ENCODE measurements at places on chromosomes 16 and 17.

- DNase-seq: no peak
Measured at GRCh38 chr17:59769887-59770286, 62.4 kb downstream of the VMP1 start.

- no peak for DNase-seq
Measured at GRCh38 chr16:1550069-1550468, 16.6 kb downstream of the TMEM204 start.

GRCh38 chr17:49063652-49064051 is 66.5 kb downstream of the IGF2BP1 start:
- DNase-seq: no peak

DNA sequence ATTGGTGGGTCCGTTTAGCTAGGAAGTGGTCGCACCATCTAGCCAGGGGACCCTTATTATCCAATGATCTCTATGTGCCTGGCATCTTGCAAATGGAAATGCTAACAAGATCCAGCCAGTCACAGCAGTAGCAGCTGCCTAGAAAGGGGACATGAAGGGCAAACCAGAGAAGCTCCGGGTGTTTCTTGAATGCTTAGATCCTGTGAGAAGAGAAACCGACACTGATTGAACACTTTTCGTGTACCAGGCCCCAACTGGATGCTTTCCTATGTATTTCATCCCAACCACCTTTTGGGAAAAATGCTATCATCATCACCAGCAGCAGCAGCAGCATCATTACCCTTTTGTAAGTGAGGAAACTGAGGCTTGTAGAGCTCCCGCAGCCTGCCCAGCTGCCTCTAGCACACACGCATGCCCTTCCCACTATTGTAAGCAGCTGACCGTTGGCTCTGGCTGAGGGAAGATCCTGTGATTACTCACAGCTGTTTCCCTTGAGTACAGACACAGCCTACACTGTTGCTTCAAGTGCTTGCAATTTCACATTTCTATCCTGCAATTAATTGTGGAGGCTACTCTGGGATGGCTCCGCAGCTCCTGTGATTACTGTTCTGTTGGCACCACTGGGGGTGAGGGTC is 180.7 kb upstream of the CACNG5 start:
- DNase-seq: no peak

GRCh38 chr16:74562117-74562516 is 44.8 kb downstream of the GLG1 start:
- no peak for DNase-seq

GRCh38 chr17:69175625-69176456 is 34.1 kb upstream of the ABCA6 start:
- no peak for DNase-seq

DNA sequence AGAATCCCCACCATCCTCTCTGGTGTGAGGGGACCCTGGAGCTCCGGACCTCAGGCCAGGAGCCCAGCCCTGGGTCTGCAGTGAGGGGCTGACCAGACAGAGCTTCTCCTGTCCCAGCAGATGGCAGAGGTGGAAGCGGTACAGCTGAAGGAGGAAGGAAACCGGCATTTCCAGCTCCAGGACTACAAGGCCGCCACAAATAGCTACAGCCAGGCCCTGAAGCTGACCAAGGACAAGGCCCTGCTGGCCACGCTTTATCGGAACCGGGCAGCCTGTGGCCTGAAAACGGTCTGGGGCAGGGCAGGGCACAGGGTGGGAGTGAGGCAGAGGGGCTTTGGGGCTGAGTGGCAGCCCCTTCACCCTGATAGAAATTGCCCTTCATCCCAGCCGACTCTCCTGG is 527 bp downstream of the UNC45B start:
- no peak for DNase-seq

- DNase-seq: no peak
Measured at GRCh38 chr16:6663668-6664067, 669.0 kb upstream of the RBFOX1 start.

DNA sequence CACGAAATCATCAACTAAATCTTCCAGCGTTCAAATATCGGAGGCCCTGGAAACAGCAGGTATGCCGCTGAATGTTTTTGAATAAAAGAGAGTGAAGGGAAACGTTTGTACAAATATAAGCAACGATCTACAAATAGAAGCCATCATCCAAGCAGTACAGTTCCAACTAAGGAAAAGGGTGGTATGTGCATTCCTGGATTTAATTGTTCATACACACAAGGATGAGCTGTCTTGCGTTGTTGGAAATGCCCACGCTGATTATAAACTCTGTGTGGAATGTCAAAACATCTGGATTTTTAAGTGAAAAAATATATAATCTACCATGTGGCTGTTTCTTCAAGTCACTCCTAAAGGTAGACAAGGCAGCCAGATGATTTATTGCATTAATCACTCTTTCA is 191.8 kb upstream of the HSBP1 start:
- DNase-seq: no peak

DNA sequence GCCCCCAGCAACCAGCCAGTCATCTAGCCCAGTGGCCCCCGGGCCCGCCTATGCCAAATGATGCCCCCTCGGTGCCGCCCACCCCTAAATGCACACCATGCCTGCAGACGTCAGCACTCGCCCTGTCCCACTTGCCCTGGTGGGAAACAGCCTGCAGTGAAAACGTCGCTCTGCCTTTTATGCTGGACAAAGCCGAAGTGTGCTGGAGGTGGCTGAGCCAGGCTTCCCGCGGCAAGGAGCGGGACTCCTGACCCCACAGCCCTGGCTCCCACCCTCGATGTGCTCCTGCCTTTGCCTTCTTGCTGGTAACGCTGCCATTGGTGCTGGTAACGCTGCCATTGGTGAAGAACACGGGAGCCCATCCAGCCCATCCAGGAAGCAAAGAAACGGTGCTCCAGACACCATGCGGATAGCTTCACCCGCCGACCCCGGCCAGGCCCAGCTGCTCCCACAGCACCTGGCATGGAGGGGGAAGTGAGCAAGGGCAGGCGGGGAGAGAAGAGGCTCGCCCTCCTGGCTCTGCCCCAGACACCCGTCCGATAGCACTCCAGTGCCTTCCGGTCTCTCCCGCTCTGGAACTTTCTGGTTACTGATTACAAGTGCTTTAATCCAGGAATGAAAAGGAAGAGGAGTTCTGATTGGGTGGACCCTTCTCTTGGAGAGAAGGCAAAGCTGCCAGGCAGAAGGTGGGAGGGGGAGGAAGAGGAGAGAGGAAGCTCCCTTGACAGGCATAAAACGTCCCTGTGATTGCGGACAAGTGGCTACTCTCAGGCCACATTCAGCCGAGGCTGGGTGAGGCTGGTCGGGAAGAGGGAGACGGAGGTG is 4.0 kb upstream of the BAIAP2 start:
- DNase-seq: no peak

GRCh38 chr17:142876-143784 is 5.8 kb downstream of the SCGB1C2 start:
- no peak for DNase-seq

- DNase-seq: no peak
Measured at GRCh38 chr17:67431249-67432015, 54.4 kb downstream of the PITPNC1 start.

GRCh38 chr16:16095646-16096045 is 127.6 kb downstream of the ABCC6 start:
- DNase-seq: no peak

DNA sequence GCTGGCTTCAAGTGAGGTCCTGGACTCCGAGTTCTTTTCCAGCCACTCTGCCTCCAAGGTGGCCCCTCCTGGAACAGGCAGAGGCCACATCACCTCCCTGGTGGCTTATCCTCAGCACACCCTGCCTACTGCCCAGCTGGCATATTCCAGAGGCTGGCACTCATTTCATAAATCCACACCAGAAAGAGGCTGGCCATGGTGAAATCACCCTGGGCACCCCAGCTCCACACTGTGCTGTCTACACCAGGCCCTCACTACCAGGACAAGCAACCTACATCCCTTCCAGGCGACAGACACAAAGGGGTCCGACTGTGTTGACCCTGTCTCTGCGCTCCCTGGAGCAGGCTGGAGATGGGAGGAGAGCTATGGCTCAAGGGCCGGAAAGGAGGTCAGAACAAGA is 100.2 kb downstream of the C16orf78 start:
- no peak for DNase-seq

DNA sequence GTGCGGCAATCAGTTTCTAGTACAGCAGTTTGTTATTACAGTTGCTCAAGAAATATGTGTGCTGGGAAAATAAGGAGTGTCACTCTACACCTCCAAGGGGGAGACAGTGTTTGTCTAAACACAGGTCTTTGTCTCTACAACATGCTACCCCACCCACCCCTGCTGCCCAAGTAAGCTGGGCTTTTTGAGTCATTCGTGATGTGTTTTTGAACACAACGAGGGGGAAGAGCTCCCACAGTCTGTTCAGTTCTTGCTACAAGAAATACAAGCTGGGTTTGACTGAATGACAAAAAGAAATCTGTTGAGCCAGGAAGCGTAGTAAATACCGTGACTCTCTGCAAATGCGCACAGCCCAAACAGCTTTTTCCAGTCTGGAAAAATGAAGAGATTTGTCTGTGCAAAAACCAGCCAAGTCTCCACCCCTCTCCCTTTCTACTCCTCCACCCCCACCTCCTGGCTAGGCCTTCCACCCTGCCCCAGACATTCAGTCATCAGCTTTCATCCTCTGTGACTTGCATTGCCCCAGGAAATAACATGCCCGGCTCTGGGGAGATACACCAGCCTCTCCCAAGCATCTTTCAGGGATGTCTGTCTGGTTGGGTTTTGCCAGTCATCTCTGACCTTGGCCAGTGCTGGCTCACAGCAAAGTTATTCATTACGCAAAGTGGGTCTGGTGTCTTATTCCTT is 25.7 kb downstream of the CHD9 start:
- DNase-seq: no peak

DNA sequence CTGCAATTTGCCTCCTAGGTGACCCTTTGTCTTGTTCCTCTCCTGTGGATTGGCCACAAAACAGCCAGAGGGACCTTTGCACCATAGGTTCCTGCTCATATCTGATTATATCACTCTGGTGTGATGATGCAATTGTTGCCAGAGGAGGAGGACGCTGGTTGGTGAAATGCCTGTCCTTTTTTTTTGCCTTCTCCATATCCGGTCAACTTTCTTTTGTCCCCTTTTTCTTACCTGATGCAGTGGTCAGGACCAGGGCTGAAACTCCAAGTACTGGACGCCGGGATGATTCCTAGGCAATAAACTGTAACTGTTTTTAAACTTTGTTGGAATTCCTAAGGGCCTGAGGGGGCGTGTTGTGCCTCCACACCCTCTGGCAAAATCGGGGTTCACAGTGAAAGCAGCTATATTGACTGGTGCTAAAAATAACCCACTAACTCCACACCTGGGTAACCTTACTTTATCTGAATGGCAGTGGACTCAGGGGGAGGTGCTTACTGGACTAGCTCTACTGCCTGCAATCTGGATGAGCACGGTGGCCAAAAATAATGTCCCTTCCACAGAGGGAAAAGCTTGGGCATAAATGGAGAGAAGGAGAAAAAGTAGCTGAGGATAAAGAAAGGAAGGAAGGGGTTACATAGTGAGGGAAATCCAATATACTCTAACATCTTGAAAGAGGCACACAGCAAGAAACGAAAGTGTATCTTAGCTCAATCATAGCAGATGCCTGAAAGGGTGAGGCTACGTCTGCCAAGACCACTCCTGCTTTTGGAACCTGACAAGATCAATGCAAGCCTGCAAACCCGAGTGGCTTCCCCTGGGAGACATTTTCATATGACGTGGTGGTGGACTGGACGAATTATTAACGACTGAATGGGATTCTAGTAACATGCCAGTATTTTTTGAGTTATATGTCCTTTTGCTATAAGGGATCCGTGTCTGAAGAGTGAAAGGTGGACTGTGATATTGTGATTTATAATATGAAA is 28.4 kb upstream of the ZNF423 start:
- DNase-seq: no peak

GRCh38 chr16:75239542-75240122 is 11.8 kb downstream of the BCAR1 start:
- DNase-seq: no peak

- DNase-seq: no peak
Measured at GRCh38 chr17:73650140-73650539, 5.9 kb upstream of the SDK2 start.

DNA sequence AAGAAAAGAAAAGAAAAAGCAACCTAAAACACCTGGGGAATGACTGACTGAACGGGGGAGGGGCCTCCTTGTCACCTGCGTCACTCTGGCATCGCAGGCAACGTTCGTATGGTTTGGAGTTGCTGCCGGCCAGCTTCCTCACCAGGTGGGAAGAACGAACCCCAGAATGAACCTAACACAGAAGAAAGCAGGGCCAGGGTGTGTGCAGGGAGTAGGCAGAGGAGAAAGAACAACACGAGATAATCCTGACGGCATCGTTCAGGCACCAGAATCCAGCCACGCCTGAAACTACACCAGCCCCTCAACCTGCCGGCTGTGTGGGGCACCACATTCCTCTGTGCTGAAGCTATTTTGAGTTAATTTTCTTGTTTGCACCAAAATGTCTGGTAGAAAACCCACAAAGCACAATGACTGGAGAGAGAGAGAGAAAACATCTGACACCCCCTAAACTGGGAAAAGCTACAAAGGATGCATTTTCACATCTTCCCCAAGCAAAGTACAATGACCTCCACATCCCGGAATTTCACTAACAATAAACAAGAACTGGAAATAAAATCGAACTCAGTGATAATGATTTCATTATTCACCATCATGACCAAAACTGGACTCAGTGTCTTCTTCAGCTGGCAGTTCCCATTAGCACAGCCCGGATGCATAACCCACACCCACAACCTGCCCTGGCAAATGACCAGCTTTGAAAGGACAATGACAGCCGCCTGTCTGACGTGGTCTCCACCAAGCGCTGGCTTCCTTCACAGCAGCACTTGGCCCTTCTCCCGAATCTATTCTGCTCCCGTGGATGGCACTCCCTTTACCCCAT is 23.6 kb downstream of the RAB40B start:
- DNase-seq: no peak

GRCh38 chr17:29057361-29057760 is 14.4 kb downstream of the PIPOX start:
- DNase-seq: no peak

- no peak for DNase-seq
Measured at GRCh38 chr16:8391257-8391656, 199.1 kb downstream of the TMEM114 start.

GRCh38 chr16:72300892-72301291 is 128.9 kb upstream of the PMFBP1 start:
- no peak for DNase-seq

GRCh38 chr16:78593352-78593751 is 493.9 kb downstream of the WWOX start:
- no peak for DNase-seq

- no peak for DNase-seq
Measured at GRCh38 chr16:85134076-85134788, 22.0 kb upstream of the CIBAR2 start.

DNA sequence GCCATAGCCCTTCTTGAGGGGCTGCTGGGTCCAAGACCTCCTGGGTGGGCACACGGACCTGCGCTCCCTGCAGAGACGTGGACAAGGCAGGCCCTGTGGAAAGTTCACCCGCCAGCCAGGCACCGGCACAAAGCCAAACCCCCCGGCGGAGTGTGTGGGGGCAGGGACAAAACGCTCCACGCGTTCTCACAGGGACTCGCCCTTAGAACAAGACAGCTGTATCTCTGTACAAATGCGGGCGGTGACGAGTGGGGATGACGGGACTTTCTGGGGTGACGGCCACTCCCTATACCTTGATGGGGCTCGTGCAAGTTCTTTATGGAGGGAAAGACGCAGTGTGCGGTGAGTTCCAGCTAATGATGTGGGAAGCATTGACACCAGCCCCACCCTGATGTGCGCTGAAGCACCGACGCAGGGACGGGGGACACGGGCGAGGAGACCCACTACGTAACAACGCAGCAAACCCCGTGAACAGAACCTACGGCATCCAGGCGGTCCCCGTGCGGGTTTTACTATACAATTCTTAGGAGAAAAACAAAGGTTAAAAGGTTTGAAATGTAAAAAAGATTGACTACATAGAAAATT is 49.4 kb downstream of the LMF1 start:
- DNase-seq: no peak
